ENCODE measurements at places on chromosomes 6 and 20.

GRCh38 chr20:47817573-47817972 is 32.3 kb upstream of the SULF2 start:
- no peak for DNase-seq

GRCh38 chr6:122806291-122806690 is 17.2 kb downstream of the SMPDL3A start:
- DNase-seq, result no peak

DNA sequence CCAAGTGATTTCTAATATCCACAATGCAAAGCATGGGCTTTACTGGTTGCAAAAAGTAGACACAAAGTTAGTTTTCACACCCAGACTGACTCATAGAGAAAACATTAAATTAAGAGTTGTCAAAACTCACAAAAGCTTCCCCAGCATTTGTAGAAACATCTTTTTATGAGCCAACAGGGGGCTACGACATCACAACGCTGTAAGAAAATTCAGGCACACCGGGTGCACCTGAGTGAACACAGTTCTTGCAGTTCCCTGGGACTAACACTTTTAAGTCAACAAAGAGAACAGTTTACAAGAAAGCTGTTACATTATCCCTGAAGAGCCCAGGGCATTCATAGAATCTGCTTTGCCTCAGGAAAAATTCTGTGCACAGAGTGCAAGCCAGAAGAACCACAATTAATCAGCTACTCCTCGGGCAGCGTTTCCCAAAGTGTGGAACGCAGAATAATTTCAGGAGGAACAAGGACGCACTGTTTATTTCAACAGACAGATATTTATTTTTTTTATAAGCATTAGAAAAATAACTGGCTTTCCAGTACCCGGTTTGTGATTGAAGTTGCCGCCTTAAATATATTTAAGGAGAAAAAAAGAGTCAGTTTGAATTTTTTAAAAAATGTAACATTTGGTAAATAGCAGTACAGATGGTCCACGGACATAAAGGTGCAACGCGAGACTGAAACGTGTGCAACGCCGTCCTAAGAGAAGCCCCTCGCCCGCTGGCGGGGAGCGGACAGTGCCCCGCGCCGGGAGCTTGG is 1.2 kb downstream of the NCOA5 start:
- no peak for DNase-seq

GRCh38 chr6:27250277-27251111 is 3.0 kb downstream of the PRSS16 start:
- DNase-seq, result no peak

DNA sequence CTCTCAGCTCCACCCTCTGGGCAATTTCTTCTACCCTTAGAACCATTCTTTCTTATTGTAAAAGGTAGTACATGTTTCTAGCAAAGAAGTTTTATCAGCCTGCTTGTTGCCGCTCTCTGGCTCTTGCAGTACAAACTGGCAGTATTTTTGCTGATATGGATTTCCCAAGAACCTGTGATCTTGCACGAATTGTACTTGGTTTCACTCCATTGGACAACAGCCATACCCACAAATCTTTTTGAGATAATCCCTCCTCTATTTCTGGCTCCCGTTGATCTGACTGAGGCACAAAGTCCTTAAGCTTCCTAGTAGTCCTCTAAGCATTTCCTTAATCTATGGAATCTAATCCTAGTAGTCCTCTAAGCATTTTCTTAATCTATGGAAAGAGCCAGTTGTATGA is 487.0 kb upstream of the PTCHD4 start:
- DNase-seq, result no peak

DNA sequence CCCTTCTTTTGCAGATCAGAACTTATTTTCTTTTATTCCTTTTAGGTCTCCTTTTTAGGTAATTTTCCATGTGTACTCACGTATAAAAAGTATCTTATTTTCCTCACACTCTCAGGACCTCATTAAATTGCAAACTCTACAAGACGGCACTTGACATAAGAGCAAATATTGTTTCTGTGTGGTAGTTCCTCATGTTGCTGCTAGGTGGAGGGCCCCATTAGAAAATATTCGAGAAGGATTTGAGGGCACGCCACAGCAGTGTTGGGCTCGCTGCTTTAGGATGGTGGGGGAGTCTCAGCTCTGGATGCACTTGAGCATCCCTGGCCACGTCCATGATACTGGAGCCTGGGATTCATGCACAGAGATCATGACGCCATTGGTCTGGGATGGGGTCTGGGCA is 64.9 kb upstream of the ZFP64 start:
- DNase-seq, result no peak

DNA sequence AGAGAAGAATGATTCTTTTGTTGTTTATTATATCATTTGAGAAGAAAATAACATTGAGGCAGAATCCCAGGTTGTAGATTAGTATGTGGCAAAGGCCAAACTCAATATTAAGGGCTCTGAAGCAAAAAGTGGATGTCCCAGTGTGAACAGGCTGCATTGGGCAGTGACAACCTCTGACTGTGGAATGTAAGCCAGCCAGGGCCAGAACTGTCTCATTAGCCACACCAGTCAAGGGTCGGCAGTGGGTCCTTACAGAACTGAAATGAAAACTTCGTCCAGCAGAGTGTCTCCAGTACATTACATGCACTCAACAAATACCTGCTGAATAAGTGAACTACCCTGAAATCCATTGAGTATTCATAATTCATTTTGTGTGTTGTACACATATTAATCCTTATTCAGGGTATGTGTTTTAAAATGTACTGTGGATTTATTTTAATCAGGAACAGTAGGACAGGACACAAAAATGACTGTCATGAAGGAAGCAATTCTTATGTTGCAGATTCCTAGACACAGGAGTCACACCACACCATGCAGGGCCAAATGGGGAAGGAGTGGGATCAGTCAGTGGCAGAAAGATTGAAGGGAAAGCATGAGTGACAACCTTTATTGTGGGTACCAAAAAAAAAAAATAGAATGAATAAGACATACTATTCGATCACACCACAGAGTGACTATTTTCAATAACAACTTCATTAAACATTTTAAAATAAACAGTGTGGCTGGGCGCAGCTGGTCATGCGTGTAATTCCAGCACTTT is 64.9 kb upstream of the UTRN start:
- DNase-seq, result no peak

DNA sequence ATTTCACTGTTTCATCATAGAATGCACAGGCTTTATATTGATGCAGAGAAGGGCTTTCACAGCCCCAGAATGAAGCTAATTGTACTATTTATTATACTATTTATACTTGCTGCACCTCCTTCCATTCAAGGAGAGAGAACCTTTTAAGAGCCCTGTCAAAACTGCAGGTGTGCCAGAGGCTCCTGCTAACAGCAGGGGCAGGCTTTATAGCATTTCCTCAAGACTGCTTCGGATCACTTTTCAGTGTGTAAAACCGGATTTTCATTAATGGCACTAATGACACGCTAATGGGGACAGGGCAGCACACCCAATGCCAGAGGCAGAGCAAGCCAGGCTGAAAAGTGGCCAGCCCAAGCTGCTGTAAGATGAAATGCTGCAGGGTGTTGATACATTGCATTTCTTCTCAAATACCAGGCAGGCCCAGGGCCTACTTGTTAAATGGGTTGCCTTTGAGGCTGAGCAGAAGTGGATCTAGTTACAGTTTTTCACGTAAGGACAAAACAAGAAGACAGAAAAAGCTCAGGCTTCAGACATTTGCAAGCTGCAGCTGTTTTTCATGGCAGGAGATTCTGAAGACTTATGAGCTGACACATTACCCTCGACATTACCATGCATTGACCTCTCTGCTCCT is 487.7 kb upstream of the BTBD3 start:
- no peak for DNase-seq

- no peak for DNase-seq
These were observed 494.0 kb downstream of the ADGRB3 start for GRCh38 chr6:69129046-69129445.

GRCh38 chr6:145453376-145453775 is 281.9 kb downstream of the EPM2A start:
- no peak for DNase-seq

- DNase-seq, result no peak
These were observed 848.5 kb upstream of the MAN1A1 start for GRCh38 chr6:120198033-120198432.

DNA sequence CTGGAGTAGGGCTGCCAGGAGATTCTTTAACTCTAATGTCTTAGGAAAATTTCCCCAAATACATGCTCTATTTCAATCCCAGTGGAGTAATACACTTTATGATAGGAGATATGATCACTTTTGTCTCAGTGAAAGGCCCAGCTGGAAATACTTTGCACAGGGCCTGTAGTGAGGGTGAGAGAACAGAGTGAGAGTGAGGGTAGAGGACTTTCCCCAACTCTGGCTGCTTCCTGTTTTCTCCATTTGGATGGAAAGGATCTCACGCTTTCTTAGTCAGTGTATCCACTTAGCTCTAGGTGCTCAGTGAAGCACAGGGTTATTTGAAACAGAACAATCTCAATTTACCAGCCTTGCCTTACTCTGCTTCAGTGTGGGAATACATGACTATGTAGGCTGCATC is 36.6 kb downstream of the FAM229B start:
- DNase-seq, result no peak

DNA sequence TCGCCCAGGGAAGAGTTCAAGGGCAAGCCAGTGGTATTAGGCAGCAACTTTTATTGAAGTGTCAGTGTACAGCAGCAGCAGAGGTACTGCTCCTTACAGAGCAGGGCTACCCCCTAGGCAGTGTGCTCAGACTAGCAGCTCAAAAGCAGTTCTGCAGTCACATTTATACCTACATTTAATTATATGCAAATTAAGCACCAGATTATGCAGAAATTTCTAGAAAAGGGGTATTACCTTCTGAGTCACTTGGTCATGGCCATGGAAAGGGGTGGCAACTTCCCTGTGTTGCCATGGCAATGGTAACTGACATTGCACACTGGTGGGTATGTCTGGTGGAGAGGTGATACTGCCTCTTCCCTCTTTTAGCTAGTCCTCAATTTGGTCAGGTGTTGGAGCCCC is 2.1 kb upstream of the ZKSCAN4 start:
- no peak for DNase-seq

All from activated CD4-positive, CD25-positive, alpha-beta regulatory T cell (primary cell).